ENCODE measurements at places on chromosomes 12 and 14.

DNA sequence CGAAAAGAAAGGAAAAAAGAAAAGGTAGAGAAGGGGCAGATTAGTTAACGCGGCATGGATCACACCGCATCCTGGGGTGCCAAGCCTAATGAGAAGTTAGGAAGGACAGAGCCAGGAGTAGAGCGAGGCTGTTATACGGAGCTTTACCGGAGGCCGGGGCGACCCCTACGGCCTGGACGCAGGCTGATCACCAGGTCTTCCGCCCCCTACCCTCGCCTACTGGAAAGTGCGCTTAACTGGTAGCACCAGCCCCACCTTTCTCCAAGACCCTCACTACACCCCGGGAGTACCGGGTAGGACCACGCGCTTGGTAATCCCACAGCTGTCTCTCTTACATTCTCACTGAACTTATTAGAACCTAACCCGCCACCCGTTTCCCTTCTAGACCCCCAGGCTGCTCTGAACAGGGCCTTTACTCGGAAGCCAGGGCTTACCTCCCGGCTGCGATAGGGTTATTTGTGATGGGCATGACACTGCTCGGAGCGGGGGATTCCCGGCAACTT is 33.8 kb downstream of the WBP11 start:
- DNase-seq, result no peak

DNA sequence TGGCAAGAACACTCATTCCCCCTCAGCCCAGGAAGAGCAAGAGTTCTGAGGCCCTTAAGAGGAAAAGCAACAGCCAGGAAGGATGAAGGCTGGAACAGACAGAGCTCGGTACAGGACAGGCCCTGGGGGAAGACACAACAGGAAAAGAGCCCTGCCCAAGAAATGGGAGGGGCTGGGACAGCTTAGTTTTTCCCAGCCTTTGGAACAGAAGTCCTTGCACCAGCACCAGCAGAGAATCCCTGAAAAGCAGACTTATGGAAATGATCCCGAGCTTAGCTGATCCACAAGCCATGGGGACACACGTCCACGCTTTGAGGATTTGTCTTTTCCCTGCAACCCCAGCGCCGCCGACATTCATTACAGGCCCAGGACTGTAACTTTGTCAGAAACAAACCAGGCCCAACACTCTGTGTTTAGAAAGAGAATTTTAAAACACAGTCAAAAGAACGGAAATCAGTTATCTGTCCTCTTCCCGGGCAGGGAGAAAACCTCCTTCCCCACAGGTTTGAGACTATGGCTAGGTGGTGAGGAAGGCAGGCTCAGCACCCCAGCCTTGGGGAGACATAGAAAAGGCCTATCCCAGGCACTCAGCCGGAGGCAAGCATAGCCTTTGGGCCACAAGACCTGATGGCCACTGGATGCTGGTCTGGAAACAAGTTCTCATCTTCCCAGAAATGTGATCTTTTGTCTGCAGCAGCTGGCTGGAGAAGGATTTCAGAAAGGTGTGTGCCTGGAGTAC is 4.0 kb upstream of the AVIL start:
- DNase-seq, result no peak

DNA sequence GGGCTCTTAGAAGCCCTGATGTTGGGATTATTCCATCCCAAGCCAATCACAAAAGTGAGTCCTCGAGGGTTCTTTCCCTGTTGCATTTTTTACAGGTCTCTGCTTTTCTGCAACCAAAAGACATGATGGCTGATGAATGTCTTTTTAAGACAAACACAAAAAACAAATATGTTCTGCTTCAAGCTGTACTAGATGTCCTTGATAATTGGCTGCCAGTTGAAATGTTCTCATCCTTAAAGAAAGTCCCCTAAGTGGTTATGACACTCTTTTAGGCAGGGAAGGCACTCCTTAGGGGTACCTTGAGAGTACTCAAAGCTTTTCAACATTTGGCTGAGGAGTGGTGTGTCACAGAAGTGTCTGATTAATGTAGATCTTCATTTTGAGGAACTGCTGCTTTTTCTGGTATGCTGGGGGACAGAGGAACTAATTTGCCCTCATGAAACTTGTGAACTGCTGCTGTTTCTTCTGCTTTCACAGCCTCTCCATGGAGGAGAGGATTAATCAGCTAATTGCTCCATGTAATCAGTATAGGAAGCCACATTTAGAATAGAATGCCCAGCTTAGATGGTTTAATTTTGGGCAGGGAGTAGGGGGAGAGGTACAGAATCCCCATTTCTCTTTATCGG is 22.8 kb upstream of the IGF1 start:
- no peak for DNase-seq

DNA sequence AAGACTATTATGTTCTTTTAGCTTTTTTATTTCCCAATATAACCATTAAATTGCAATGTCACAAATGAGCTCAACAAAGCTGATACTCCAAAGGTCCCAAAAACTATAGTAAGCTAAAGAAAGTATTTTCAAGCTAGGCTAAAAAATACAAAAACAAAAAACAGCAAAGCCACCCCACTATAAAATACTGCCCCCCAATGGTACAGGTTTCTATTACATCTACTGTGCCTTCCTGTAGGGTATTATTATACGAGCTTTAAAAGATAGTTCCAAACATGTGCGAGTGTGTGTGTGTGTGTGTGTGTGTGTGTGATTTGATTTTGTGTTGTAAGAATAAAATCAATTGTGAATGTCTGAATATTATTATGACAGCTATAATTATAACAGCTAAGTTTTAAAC is 1.1 kb downstream of the IFNG start:
- no peak for DNase-seq

DNA sequence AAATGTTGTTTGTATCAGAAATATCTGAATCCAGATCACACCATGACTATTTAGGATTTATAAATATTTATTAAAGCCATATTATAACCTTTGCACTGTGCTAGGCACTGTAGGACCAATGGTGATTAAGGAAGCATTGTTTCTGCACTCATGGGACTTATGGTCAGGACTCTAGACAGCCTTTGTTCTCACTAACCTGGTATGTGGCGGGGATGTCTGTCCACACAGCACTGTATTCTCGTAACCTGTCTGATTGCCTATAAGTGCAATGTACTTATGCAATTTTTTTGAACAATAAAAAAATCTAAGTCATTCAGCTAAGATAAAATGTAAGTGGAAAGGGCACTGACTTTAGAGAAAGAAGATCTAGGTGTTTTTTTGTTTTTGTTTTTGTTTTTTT is 6.7 kb upstream of the SSPN start:
- no peak for DNase-seq

DNA sequence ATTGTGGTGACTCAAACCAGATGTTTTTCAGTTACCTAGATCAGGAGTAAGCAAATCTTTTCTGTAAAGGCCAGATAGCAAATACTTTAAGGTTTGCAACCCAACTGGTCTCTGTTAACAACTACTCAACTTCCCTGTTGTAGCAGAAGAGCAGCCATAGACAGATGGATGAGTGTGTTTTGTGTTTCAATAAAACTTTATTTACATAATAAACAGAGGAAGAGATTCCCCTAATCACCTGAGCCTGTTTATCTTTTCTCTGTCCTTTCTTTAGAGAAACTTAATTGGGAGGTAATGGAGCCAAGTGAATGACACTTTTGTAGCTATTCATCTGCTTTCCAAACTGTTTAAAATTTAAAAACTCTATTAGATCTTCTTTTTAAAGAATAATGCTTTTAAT is 365.1 kb downstream of the IPO8 start:
- DNase-seq, result no peak

DNA sequence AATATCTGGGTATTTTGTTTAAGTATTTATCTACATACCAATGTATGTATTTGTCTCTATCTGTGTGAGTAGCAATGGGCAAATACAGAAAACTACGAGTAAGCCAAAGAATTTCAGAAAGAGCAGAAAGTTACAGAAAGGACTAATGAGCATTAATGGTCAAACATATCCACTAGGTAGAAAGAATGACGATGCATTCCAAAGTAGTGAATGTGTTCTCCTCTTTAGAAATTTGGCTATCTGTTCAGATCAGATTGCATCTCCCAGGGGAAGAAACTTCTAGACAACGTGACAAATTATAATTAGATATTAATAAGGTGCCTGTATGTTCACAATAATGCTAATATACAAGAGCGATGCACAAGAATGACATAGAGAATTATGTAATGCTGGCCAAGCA is 194.5 kb upstream of the GZMB start:
- no peak for DNase-seq

DNA sequence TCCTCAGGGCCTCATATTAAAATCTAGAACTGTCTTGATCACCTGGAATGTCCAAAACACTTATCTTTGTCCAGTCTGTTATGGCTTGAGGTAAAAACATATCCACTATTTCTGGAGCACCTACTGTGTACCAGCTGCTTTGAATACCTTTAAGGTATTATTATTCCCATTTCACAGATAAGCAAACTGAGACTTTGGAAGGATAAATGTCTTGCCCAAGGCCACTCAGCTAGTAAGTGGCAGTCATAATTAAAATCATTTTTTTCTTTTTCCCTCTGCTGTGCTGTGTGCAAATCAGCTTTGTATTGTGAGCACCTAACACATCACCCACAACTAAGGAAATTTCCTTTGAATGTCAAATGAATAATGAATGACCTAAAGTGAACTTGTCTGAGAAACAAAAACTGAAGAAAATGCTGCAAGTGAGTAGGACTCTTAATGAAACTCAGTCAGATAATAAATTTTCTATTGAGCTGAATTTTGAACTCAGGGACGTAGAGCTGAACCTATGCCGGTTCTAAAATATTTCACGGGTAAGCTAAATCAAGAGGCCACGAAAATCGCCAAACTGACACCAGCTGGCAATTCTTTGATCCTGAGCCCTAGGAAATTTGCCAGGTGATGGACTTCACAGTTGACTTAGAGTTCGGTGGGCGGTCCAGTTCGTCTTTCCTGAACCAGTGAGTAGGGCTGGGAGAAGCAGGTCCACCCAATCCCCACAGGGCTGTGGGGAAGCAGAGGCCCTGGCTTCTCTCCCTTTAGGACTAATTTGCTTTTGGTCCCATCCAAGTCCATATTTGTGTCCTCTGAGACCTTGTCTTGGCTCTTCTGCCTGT is 159.7 kb upstream of the PWP1 start:
- no peak for DNase-seq

GRCh38 chr12:112322441-112322840 is 59.8 kb downstream of the HECTD4 start:
- no peak for DNase-seq

DNA sequence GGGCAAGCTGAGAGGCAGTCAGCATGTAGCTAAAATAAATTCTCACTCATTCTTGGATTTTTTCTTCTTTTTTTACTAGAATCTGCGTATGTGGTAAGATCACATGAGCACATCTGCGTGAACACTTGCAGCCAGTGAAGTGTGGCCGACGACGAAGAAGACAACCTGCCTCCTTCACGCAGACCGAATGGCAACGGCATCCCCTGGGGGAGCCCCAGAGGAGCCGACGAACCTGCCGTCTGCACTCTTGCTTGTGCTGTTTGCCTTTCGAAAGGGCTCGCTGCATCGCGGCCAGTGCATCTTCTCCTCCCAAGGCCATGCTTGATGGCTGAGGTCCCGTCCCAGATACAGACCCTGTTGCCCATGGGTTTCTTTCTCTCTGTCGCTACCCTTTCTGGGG is 113.8 kb downstream of the KCNK10 start:
- no peak for DNase-seq

GRCh38 chr14:85063747-85064146 is 466.2 kb upstream of the FLRT2 start:
- DNase-seq, result no peak

- DNase-seq, result no peak
These were observed 51.9 kb upstream of the BBS10 start for GRCh38 chr12:76400136-76400535.

GRCh38 chr14:100565650-100566049 is 21.6 kb downstream of the BEGAIN start:
- no peak for DNase-seq

DNA sequence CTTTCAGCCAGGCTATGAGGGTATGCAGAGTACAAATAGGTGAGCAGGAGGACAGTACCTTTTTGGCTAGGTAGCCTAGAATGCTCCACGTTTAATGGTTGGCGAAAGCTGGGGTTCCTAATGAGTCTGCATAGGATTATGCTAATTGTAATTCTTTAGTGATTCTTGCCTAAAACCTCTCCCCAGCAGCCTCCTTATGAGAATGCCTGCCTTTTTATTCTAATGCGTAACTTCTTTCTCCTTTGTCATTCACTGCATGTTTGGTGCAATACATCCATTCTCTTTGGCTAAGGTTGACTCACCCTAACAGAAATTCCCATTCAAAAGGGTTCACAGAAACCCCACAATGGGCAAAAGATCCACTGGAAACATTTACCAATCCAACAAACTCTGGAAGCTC is 752.2 kb downstream of the FSCB start:
- DNase-seq, result no peak

DNA sequence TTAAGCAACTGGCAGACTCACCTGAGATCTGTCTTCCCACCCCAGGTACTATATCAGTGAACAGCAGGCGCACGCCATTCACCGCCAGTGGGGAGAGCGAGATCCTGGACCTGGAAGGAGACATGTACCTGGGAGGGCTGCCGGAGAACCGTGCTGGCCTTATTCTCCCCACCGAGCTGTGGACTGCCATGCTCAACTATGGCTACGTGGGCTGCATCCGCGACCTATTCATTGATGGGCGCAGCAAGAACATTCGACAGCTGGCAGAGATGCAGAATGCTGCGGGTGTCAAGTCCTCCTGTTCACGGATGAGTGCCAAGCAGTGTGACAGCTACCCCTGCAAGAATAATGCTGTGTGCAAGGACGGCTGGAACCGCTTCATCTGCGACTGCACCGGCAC is 544.5 kb downstream of the NRXN3 start:
- DNase-seq, result no peak

DNA sequence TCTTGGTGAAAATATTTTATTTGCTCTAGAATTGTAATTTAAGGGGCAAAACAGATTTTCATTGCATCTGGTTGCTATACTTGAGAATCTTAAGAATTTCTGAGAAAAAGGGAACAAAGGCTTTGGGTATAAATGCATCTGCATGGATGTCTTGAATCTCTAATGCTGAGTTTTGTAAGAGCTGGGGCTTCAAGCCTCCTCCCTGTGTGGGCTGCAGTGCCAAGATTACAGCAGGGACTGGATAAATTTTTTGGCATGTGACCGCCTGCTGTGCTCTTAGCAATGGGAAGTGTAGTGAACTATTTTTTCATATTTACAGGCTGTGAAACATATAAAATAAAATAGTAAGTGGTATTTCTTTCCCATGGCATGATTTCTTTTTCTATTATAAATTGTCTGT is 70.0 kb downstream of the SLC38A6 start:
- no peak for DNase-seq

- DNase-seq, result no peak
These were observed 44.6 kb downstream of the SFSWAP start for GRCh38 chr12:131755305-131756113.

GRCh38 chr12:46300910-46301309 is 32.1 kb upstream of the SLC38A1 start:
- DNase-seq, result no peak

- DNase-seq, result no peak
These were observed 1.6 kb downstream of the TRAFD1 start for GRCh38 chr12:112126911-112127310.

DNA sequence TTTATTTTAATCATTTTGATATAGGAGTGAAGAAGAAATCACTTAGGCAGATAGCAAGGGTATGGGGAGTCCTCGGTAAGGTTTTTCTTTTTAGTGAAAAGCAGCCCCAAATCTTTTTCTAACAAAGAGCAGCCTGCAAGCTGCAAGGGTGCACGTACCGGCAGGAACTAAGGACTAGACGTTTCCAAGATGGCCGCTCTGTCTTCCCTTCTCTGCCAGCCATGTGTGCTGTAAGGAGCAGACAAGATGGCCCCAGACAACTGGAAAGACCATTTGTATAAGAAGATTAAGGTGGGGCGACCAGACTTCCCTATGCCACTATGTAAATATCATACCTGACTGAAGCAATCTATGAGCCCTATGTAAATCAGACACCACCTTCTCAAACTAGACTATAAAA is 79.6 kb downstream of the TXNDC16 start:
- DNase-seq, result no peak

GRCh38 chr12:116931665-116932064 is 20.9 kb downstream of the FBXW8 start:
- no peak for DNase-seq

All from activated effector memory CD4-positive, alpha-beta T cell treated with Interleukin-2 at 50 U/mL for 16 hours (primary cell).